ENCODE measurements at places on chromosomes 2 and 18.

GRCh38 chr18:59927246-59927825 is 27.5 kb downstream of the PMAIP1 start:
- DNase-seq, result no peak

- no peak for DNase-seq
Measured at GRCh38 chr2:72770879-72771461, 54.9 kb downstream of the EXOC6B start.

DNA sequence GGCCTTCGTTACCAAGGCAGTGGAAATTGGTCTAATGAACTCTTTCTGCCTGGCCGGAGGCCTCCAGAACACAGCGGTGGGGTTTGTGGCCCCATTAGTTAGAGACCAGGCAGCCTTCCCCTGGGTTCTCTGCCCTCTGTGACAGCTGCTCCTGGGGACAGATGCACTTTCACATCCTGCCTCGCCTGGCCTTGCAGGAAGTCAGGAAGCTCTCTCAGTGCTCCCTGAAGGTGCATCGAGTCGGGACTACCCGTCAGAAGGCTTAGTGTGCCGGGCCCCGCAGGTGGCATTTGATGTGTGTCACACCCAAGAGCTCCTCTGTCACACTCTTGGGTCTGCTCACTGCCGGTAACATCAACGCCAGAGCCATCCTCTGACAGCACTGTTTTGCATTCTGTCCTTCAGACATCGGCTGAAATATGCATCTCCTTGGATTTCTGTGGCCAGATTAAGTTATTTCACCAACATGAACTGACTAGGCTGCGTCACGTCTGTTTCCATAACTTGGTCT is 158.3 kb downstream of the LDLRAD4 start:
- no peak for DNase-seq

GRCh38 chr18:9353596-9353995 is 19.0 kb downstream of the TWSG1 start:
- DNase-seq, result no peak

- peak; percentile 21 for DNase-seq
Measured at GRCh38 chr2:63059793-63060471, 9.3 kb downstream of the OTX1 start.

DNA sequence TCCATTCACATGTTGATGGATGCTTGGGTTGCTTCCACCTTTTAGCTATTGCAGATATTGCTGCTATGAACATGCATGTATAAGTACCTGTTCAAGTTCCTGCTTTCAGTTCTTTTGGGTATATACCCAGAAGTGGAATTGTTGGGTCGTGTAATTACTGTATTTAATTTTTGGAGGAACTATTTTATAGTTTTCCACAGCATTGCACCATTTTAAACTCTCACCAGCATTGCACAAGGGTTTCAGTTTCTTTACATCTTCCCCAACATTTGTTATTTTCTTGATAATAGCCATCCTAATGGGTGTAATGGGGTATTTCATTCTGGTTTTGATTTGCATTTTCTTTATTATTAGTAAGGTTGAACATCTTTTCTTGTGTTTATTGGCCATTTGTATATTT is 16.0 kb downstream of the ACTR3 start:
- DNase-seq, result no peak

DNA sequence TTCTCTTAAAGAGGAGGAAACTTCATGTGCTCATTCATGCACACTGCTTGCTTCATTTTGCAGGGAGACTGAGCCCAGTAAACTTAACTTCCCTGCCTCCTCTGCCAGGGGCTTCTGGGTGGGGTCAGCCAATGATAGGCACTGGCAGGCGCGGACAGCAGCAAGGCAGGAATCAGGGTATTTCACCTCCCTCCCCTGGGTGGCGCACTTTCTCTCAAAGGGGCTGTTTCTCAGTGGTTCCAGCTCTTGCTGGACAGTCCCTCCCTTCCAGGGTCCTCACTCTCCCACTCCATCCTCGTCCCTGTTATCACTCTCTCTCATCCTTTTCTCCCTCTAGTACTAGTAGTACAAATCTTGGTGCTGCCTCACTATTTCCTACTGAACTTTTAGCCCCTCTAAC is 320.5 kb upstream of the ZNF521 start:
- DNase-seq, result peak; percentile 43

DNA sequence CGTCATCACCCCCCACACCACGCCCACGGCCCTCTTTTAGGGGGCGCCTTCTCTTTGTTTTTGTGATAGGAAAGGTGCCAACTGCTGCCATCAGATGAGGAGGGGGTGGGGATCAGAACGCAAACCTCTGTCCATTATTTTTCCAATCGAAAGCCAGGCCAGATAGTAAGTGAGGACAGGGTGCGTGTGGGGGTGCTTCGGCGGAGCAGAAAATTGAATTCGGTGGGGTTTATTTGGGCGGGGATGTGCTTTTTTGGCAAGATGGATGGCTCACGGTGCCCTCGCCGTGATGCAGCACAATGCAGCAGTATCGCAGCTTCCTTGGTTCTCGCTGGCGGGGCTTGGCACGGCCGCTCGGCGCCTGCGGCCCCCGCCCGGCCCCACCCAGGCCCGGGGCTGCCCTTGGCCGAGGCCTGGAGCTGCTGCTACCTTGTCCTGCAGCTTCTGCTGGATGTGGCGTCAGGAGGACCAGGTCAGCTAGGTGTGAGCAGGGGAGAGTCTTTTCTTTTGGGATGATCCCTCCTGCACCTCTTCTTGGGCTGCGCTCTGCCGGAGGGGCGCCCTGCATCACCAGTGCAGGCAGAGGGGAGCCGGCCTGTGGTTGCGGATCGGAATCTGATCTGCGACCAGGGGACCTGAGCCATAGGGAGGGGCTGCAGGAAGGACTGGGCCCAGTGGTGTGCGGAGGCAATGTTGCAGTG is 1.3 kb downstream of the SPTBN1 start:
- peak; percentile 75 for DNase-seq

DNA sequence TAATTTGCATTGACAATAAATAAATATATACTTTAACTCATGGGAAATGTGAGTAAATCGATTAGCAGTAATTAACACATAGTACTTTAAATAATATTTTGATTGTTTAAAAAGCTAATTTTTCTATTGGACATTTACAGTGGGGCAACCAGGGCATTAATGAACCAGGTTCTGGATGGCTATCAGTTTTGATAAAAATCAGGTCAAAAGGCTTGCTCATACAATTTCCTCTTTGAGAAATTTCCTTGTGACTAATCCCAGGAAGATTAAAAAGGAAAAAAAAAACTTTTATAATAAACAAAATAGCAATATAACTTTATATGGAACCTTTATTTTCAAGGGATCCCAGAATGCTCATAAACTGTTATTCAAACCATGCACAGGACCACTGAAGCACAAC is 497.2 kb upstream of the ZEB2 start:
- no peak for DNase-seq

DNA sequence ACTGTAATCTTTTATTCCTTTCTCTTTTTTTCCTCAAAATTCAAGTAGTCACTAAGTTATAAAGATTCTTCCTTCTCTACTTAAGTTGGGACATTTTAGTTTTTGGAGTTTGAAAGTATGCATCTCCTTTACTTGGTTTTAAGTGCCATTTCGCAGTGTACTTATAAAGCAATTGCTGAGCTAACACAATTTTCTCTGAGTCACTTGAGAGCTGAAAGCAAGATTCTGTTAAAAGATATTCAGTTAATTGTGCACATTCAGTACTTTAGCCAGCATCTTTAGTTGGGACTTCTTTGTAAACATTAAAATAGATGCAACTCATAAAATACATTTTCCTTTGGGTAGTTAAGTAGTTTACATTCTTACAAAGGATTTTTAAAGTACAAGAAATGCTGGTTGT is 136.0 kb downstream of the GFPT1 start:
- DNase-seq, result no peak

GRCh38 chr2:66729416-66730330 is 294.7 kb downstream of the MEIS1 start:
- no peak for DNase-seq

DNA sequence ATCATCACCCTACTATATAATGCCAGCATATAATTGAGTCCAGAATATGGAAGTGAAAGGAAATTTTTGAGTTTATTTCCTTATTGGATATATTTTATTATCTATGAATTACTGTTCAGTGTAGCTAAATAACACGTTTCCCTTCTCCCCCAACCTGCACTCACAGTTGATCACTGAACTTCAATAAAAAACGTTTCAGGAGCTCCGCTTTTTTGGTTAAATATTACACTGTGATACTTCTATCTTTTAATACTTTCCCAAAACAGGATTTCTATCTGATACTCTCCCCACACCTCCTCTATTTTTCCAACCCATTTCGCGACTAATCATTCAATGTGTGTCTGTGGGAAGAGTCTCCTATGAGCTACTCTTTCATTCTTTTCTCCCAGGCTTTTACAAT is 7.2 kb downstream of the VSNL1 start:
- no peak for DNase-seq

DNA sequence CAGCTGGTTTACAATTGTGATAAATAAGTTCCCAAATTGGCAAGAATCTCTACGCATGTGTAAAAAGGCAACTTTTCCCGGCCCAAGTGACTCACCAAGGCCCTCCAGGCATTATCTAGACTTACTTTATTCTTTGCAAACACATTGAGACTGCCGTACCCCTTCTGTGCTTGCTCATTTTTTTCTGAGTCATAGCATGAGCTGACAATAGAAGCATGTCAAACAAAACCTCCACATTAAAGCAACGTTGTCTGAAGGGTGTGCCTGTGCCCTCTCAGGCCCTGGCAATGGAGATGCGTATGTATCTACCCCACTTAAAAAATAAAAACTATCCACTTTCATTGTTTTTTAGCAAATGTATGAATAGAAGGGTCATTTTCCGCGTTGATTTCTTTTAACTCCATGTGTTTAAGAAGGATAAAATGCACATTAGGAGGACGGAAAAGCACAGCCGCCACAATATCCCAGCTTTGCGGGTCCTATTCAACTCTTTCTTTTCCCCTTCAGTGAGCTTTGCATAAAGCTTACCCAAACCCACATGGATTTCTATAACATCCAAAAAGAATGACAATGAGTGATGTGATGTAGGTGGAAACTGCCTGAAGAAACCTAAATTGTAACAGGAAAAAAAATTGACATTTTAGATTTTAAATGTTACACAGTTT is 298.2 kb downstream of the CDCA7 start:
- no peak for DNase-seq

- DNase-seq, result no peak
Measured at GRCh38 chr2:65396348-65397026, 35.9 kb downstream of the SPRED2 start.

DNA sequence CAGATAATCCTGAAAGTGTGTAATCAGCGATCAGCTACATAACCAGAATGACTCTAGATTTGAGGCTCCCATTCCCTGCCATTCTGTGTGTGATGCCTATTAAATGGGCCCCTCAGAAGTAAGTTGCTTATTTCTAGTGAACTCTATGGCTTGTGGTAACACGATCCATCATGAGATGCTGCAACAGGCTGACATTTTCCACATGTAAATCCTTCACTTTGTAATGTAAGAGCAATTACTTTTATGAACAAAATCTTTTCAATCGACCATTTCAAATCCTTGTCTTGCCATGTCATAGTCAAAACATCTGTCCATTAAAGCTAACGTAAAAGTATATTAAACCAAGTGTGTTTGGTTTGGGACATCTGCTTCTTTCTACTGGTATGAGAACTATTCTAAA is 175.9 kb upstream of the ETAA1 start:
- DNase-seq, result no peak

- DNase-seq, result no peak
Measured at GRCh38 chr18:12837747-12838146, 46.3 kb downstream of the PTPN2 start.

- DNase-seq, result peak; percentile 5
Measured at GRCh38 chr2:239594772-239595608, 194.2 kb upstream of the HDAC4 start.

DNA sequence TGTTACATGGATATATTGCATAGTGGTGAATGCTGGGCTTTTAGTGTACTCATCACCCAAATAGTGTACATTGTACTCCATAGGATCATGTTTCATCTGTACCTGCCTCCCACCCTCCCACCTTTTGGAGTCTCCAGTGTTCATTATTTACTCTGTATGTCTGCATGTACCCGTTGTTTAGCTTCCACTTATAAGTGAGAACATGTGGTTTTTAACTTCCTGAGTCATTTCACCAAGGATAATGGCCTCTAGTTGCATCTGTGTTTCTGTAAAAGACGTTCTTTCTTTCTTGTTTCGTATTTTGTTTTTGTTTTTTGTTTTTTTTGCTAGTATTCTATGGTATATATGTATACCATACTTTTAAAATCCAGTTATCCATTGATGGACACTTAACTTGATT is 107.5 kb downstream of the MSTN start:
- no peak for DNase-seq

GRCh38 chr2:28658369-28658768 is 93.3 kb upstream of the PPP1CB start:
- DNase-seq, result no peak

- no peak for DNase-seq
Measured at GRCh38 chr2:105428387-105429018, 29.7 kb upstream of the FHL2 start.

GRCh38 chr18:31596081-31596872 is 4.6 kb downstream of the TTR start:
- DNase-seq, result no peak

- no peak for DNase-seq
Measured at GRCh38 chr18:70373042-70373519, 84.2 kb downstream of the SOCS6 start.

DNA sequence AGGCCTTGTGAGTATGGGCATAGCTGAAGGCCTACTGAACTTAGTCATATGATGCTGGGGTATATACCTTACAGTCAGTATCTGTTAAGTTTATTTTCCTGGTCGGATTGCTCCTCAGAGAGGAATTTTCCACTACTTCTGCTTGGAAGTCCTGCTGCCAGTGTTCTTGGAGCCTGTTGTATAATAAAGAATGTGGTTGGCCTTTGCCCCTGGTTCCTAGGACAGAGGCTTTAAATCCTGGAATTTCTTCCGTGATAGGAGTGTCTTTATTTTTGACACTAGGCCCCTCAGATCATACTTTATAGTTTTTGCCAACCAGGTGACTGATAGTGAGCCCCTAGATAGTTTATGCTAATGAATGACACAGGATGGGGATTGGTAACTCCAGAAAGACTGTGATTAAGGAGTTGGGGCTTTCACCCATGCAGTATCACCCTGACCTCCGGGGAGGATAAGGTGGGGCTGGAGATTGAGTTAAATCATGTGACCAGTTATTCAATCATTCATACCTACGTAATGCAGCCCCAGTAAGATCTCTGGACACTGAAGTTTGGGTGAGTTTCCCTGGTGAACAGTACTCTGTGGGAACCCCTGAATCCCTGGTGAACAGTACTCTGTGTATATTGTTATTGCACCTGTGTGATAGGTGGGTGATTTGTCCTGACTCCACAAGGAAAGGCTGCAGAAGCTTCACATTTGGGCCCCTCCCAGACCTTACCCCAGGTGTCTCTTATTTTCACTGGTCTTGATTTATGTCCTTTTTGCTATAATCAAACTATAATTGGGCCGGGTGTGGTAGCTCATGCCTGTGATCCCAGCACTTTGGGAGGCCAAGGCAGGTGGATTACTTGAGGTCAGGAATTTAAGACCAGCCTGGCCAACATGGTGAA is 56.9 kb downstream of the COMMD1 start:
- DNase-seq, result no peak

GRCh38 chr2:69209482-69209881 is 177.5 kb downstream of the GFPT1 start:
- DNase-seq, result no peak
